ENCODE measurements at places on chromosomes 4 and X.

- no peaks in the 10 kb centered on the region for H3K27me3 ChIP-seq
- no peaks in the 10 kb centered on the region for H3K4me1 ChIP-seq
- H3K36me3 ChIP-seq = no peaks in the 10 kb centered on the region
- DNase-seq = no peak
- H3K27ac ChIP-seq = no peak overlapping the region
- H3K4me3 ChIP-seq = no peak overlapping the region
Observed at GRCh38 chr4:15378062-15378461, 49.8 kb upstream of the C1QTNF7 start.

DNA sequence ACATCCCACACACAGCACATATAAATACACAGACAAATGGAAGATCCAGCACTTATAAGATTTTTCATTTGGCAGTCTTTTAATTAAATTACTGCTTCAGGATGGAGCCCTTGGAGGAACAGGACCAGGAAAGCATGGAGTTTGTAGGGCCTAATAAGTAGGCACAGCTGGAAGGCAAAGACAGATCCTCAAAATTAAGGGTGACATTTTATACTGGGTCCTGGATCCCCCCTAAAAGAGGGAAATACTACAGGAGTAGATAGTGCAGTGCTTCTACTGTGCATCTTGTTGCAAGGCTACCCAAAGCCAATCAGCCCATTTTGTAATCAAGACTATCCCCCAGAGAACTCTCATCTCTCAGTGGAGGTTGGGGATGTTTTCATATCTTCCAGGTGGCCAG, 1860.7 kb upstream of the PCDH10 start:
- no peak overlapping the region for H3K27ac ChIP-seq
- no peaks in the 10 kb centered on the region for H3K27me3 ChIP-seq
- H3K4me1 ChIP-seq = no peaks in the 10 kb centered on the region

DNA sequence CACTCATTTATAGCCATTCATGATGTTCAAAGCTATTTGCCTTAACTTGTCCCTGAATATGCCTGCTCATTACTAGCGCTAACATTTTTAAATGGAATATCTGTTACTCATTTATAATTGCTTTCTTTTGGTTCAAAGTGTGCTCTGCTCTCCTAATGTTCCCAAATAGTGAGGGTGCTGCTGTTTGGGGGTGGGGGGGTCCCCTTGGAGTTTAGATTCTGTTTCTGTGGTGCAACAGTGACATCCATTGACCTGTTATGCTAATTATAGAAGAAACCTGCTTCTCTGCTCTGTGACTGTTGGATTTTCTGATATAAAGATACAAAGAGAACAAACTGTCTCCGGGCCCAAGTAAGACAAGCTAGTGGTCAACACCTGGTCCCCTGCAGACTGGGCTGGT, 222.4 kb downstream of the SHROOM3 start:
- H3K27ac ChIP-seq = no peak overlapping the region
- no peak overlapping the region for H3K4me3 ChIP-seq
- H3K4me1 ChIP-seq = no peaks in the 10 kb centered on the region
- H3K36me3 ChIP-seq = no peaks in the 10 kb centered on the region

DNA sequence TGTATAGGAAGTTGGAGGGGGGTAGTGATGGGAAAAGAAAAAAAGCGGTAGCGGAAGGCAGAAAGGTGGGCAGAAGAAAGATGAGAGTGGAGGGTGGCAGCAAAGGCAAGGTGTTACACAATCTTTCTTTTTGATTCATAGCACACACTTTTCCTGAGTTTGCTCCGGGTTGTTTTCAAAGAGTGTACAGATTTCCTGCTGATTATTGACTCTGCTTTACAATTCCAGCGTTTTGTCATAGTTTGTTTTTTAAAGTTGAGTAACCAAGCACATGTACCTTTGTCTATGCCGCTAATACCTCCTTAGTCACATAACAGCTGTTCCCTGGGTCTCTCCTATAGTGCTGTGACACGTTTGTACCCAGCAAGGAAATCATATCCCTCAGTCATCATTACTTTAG, 50.3 kb downstream of the AGA start:
- H3K27me3 ChIP-seq = no peaks in the 10 kb centered on the region
- H3K27ac ChIP-seq = no peak overlapping the region

- no peaks in the 10 kb centered on the region for H3K36me3 ChIP-seq
- H3K4me1 ChIP-seq = no peaks in the 10 kb centered on the region
Observed at GRCh38 chr4:12993923-12994322, 490.2 kb downstream of the RAB28 start.

- no peak overlapping the region for H3K4me3 ChIP-seq
- no peaks in the 10 kb centered on the region for H3K4me1 ChIP-seq
- no peak for DNase-seq
- no peak overlapping the region for H3K27ac ChIP-seq
- H3K27me3 ChIP-seq = no peaks in the 10 kb centered on the region
Observed at GRCh38 chr4:10296730-10297129, 160.5 kb downstream of the ZNF518B start.
